ENCODE measurements at places on chromosomes 3 and 15. TPM values are rescaled to one million over a fixed set of nuclear protein-coding genes. Genes with fewer than 3 reads are reported as not detected.

GRCh38 chr3:127887321-127887720, 27.7 kb upstream of the KBTBD12 start:
- DNase-seq = no peak
- H3K27me3 ChIP-seq = peaks cover 7% of the 10 kb centered on the region
- peaks cover 11% of the 10 kb centered on the region for H3K36me3 ChIP-seq
- H3K4me1 ChIP-seq = peaks cover 8% of the 10 kb centered on the region
- no peak overlapping the region for H3K27ac ChIP-seq

RASSF1 gene
- total RNA-seq = 51.4 TPM

GRCh38 chr3:142618917-142619461, 22.8 kb downstream of the PLS1 start:
- no peaks in the 10 kb centered on the region for H3K27me3 ChIP-seq
- no peaks in the 10 kb centered on the region for H3K36me3 ChIP-seq
- H3K4me1 ChIP-seq = no peaks in the 10 kb centered on the region
- no peak for DNase-seq
- H3K27ac ChIP-seq = no peak overlapping the region

DNA sequence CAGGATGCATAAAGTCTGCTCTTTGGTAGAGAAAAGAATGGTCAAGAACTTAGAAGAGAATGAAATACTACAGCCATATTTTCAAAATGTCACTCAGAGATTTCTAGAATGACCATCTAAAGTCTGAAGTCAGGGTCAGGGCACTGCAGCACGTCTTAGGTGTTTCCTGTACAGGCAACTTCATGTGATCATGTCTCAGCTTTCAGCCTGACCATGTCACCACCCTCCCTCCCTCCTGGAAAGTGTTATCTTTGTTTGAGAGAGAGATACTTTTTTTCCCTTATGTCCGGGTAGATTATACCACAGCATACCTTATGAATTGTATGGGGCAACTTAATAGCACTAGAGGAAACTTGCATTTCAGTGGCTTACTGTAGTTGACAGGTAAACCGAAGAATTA, 558.0 kb upstream of the TGFBR2 start:
- no peak overlapping the region for H3K4me3 ChIP-seq
- no peak overlapping the region for H3K27ac ChIP-seq
- DNase-seq = no peak
- H3K36me3 ChIP-seq = no peaks in the 10 kb centered on the region
- H3K4me1 ChIP-seq = no peaks in the 10 kb centered on the region

MORC1 gene
- total RNA-seq = not detected

All from activated T-cell treated with anti-CD3 and anti-CD28 coated beads, Interleukin-2, amount 50 U/mL, for 72 hours (primary cell).